ENCODE measurements at places on chromosomes 16 and 17.

DNA sequence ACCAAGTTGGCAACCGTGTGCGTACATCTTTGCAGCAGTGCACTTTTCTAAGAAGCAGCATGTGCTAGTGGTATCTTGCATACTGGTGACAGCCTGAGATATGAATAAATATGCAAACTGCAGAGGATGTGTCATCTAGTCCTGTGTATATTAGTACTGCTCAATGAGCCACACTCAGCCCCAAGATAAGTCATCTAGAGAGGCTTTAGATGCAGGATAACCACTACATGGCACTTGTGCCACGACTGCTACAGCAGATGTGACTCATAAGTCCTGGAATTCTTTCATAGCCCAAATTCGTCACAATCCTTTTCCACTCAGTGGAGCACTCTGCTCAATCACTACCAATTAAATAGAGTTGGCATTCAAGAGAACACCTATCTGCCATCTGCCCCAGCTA is 171.5 kb downstream of the AXIN2 start:
- no peak for DNase-seq

GRCh38 chr16:85978291-85978775 is 79.4 kb downstream of the IRF8 start:
- no peak for DNase-seq

DNA sequence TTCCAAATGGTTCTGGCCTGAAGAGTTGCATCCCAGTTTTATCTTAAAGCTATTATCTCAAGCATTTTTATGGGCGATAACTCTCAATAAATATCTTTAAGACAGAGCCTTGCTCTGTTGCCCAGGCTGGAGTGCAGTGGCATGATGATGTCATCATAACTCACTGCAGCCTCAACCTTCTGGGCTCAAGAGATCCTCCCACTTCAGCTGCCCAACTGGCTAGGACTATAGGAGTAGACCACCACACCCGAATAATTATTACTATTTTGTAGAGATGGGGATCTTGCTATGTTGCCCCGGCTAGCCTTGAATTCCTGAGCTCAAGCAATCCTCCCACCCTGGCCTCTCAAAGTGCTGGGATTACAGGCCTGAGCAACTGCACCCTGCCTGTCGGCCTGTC is 26.1 kb upstream of the CYTH1 start:
- DNase-seq = no peak

DNA sequence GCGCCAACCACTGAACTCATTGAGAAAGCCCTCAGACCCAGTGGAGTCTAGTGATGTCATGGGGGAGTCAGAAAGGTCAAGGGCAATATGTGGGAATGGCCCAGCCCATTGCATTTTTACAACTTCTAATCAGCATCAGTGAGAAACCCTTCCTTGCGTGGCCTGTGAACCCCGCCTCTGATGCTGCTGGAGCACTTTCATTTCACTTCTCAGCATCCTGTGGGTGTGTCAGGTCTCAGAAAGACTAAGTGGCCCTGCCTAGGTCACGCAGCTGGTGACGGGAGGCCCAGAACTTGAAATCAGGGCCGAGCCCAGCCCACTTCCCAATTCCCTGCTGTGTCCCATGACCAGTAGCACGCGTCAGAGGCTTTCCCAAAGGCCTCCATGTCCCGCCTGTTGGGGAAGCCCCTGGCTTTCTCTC is 6.1 kb downstream of the DNAI2 start:
- DNase-seq = peak; percentile 49

- no peak for DNase-seq
Measured at GRCh38 chr16:70659546-70659945, 13.2 kb downstream of the IL34 start.

GRCh38 chr16:50900391-50900942 is 158.6 kb downstream of the CYLD start:
- no peak for DNase-seq

- DNase-seq = no peak
Measured at GRCh38 chr17:55314061-55314783, 49.5 kb downstream of the HLF start.

GRCh38 chr16:28103516-28104170 is 40.1 kb upstream of the GSG1L start:
- no peak for DNase-seq

DNA sequence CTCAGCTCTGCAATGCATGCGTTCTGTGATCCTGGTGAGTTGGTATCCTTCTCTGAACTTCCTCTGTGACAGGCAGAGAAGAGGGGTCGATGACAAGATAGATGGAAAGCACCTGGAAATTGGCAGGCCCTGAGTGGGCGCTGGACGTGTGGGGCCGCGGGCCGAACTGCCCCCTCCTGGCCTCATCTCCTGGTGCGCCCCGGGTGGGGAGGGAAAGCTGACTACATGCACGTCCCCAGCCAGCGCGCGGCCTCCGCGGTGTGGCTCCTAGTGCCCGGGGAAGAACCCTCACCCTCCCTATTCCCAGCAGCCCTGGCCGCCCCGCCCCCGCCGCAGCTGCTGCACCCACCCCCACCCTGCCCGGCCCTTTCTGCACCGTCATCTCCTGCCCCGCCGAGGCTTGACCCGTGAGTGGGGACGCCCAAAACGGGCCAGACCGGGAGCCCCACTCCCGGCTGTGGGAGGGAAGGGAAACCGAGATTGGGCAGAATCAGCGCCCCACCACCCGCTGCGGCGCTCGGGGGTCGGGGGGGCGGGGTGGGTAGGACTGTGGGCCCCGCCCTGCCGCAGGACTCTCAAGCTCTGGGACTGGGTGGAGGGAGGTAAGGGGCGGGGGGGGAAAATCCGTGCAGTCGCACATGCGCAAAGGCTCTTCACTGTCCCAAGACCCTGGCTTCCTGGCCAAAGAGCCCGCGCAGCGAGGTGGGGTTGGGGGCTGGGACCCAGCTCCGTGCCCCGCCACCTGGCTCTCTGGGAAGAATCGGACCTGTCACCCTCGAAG is at the start of gene NOL3:
NOL3 (plus strand) TSS at position 371 of the 781 bp plus-strand sequence.
- no peak for DNase-seq

- no peak for DNase-seq
Measured at GRCh38 chr16:86570558-86571529, 4.2 kb downstream of the FOXC2 start.

DNA sequence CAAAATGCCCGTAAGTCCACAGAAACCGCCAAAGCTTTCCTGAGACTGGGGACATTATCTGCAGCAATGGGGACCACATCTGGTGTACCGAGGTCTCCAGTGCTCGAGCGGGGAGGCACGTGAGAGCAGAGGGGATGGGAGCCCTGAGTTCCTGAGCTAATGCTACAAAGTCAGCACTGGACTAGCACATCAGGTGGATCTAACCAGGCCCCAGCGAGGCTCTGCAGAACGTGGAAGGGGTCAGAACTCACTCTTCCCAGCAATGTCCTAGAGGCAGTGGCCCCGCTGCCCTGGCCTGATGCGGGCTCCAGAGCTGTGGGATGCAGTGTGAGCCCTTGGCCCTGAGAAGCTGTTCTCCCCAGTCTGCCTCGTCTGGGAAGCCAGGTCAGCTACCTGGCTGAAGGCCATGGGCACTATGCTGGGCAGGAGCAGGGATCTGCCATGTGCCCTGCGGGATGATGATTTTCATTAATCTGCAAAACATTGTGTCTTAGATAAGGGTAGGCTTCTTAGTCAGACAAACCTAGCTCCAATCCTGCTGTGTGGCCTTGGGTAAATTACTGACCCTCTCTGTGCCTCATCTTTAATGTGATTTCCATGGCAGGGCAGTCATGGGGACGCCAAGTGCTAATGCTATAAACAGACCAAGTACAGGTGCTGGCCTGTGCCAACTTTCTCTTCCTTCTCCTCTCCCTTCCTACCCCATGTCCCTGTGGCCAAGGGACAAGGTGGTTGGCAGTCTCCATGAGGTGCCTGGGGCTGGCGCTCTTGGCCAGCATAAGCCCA is 40.1 kb upstream of the SLC38A10 start:
- DNase-seq = no peak

DNA sequence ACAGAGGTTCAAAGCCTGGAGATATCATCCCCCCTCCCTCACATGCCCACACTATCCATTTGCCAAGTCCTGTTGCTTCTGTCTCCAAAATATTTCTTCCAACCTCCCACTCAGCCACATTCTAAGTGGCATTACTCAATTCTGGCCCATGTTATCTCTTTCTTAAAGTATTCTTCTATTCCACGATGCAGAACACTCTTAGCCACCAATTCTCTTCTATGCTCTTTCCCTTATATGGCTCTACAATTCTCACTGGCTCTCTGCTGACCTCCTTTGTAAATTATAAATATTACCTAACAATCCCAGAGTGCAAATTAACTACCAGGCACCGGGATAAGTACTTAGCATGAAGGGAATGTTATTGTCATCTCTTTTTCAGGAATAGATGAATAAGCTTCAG is 82.4 kb downstream of the KCNJ2 start:
- DNase-seq = no peak

DNA sequence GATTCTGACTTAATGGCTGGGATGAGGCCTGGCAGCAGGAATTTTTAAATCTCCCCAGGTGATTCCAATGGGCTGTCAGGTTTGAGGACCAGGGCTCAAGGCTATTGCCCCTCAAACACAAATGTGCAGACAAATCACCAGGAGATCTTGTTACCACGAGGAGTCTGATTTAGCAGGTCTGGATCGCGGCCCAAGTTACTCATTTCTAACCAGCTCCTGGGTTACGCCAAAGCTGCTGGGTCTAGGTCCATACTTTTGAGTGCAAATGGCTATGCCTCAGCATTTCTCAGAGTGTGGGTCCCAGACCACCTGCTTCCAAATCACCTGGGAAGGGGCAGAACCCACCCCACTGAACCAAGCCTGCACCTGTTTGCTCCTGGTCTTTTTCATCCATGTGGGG is 33.1 kb downstream of the CNGB1 start:
- DNase-seq = no peak

DNA sequence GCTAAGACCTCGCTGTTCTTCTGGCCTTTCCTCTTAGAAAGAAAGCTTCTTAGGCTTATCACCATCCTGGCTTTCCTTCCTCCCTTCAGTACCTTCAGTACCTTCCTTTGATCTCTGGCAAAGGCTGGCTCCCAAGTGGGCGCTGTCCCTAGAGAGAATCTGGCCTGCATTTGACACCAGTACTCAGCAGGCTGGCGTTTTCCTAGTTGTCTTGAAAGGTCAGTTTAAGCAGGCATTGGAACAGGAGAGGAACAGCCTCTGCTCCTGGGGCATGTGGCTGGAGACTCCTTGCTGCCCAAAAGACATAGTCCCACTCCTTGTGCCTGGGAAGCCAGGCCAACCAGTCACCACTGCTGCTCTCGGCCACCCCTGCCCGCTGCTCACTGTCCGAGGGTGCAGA is 34.1 kb downstream of the TMEM238L start:
- DNase-seq = no peak

DNA sequence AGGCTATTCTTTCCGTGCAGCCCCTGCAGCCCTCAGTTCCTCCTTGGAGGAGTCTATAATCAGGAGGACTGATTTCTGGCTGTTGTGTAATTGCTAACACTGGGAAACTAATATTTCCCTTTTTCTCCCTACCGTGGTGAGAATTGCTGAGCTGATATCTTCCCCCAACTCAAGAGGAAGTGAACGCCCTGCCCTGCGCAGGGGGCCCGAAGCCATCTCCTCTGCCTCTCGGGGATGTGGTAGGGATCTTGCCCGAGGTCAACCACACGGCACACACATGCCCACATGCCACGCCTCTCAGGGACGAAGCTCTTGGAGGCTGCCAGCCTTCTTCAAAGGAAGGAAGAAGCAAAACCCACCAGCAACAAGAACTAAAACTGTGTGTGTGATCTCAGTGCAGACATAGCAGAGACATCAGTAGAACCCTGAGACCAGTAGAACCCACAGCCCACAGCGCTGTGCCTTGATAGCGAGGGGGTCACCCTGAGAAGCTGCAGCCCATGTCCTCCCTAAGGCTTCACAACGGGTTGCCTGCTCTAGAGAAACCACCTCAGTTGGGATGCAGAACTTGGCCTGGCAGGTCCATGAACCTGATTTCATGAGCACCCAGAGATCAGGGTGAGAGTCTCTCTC is 8.9 kb upstream of the ULK2 start:
- DNase-seq = peak; percentile 5

DNA sequence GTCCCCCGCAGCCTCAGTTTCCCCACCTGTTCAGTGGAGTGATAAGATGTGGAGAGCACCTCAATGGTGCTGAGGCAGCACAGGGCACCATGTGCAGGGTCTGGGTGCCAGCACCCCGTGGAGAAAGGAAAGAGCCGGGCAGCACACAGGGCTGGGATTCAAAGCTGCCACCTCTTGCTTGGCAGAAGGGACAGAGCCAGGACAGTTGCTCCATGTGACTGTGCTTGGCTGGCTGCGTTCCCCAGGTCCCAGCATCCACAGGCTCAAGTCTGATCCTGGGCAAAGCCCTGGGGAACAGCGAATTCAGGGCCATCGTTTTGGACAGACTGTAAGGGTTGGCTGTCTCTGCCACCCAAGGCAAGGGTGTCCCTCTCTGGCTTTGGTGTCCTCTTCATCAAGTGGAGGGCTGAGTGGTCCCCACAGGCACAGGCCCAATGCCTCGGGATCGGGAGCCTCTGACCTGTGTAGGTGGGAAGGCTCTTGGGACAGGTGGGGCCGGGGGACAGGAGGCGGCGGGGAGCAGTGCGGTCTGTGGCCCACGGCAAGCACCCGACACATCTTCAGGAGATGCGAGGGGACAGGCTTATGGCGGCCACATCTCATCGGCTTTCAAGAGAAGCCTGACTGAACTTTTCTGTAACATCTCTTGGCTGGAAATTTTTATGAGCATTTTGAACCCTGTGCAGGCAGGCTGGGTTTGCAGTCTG is 8.5 kb downstream of the ZNF469 start:
- no peak for DNase-seq

- no peak for DNase-seq
Measured at GRCh38 chr16:79994418-79994817, 393.9 kb upstream of the MAF start.

DNA sequence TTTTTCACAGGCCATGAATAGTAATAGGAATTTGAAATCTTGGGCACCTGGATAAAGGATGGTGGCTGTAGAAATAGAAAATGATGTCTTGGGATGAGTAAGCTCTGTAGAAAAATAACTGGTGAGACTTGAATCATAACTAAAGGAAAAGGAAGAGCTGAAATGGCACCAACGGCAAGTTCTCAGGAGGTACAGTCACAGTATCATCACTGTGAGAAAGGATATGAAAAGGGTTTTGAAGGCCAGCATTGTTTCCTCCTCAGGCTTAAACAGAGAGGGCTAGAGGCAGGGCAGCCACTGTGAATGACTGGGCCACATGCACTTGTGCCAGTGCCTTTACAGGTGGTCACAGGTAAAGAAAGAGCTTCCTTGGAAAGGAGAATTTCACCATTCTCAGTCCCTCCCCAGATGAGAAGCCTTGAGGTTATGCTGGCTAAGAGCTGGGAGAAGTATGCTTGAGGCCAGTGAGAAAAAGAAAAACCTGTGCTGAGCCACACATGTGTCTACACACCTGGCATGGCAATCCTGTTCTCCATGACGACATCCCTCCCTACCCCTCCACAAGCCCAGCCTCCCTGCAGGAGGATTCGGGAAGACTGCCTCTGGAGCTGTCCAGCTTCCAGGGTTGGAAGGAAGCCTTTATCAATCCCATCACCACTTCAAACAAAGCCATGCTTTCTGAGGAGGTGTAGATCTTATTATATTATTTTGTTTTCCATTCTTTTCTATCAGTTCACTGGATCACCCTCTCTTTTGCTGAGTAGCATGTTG is 3.8 kb upstream of the ANKFN1 start:
- no peak for DNase-seq

GRCh38 chr16:5615868-5616642 is 518.5 kb upstream of the EEF2KMT start:
- no peak for DNase-seq

All from effector CD4-positive, alpha-beta T cell (primary cell).